NCI-H524 treated with DMSO at 0.1 percent for 48 hours (cell line): ENCODE measurements at places on chromosomes 7 and 10.

GRCh38 chr7:685540-685939 lies 41.0 kb upstream of the DNAAF5 start:
- DNase-seq, result no peak

GRCh38 chr7:147903536-147904218 lies 686.9 kb upstream of the C7orf33 start:
- DNase-seq, result no peak

- DNase-seq, result no peak
Measured at GRCh38 chr7:68246189-68246633, 1249.6 kb downstream of the TYW1 start.

GRCh38 chr10:5500162-5500670 lies 846 bp upstream of the CALML5 start:
- DNase-seq, result no peak

GRCh38 chr10:70834021-70834420 lies 18.3 kb downstream of the SGPL1 start:
- no peak for DNase-seq

GRCh38 chr10:132676193-132676891 lies 109.6 kb downstream of the NKX6-2 start:
- DNase-seq, result no peak

- no peak for DNase-seq
Measured at GRCh38 chr7:80879849-80880248, 39.0 kb downstream of the SEMA3C start.

GRCh38 chr10:66239062-66239461 lies 686.8 kb upstream of the LRRTM3 start:
- DNase-seq, result no peak

- no peak for DNase-seq
Measured at GRCh38 chr7:107089627-107090026, 45.1 kb downstream of the PRKAR2B start.

DNA sequence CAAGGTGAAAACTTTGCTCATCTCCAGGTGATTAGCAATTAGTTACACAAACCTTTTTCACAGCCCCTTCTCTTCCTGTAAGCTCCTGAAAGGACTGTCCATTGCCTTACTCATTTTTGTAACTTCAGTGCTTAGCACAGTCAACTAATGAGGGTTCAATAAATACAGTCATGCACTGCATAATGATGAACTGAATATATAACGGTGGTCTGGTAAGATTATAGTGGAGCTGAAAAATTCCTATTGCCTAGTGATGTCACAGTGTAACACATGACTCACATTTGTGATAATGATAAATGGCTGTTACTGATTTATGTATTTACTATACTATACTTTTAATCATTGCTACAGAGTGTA lies 12.9 kb upstream of the FAM133B start:
- no peak for DNase-seq
